ENCODE measurements at places on chromosomes 7 and 10.
A peak's percentile ranks its signal among the peaks of the same experiment; 100 is the strongest.

- no peak for DNase-seq
Observed at GRCh38 chr7:15341817-15342216, 220.0 kb downstream of the AGMO start.

- no peak for DNase-seq
Observed at GRCh38 chr10:20898866-20899535, 1.9 kb upstream of the NEBL start.

DNA sequence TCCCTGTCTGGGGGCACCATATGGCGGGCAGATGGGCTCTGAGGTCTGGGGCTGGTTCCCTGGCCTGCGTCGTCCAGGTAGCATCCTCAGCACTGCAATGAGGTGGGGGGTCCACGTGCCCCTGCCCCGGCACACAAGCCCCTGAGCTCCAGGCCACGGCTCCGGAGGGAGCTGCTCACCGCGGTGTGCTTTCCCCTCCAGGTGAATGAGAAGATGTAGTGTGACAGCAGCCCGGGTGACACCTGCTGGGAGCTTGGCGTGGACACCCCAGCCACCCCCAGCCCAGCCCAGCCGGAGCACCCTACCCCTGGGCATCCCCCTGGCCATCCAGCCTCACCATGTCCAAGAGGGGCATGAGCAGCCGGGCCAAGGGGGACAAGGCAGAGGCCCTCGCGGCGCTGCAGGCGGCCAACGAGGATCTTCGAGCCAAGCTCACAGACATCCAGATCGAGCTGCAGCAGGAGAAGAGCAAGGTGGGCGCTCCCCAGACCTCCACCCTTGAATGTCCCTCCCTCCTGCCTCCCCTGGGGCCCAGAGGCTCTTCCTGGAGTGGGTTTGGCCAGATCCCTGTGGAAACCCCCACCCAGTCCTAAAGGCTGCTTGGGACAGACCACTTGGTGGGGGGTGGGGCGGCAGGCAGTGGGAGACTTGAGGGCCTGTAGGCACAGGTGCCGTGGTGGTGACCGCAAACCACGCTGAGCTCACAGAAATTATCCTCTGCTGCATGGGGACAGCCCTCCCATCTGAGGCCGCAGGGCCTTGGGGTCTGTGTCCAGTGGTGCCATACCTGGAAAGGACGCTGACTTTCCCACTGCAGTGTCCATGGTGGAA, 38.9 kb downstream of the JAKMIP3 start:
- no peak for DNase-seq

DNA sequence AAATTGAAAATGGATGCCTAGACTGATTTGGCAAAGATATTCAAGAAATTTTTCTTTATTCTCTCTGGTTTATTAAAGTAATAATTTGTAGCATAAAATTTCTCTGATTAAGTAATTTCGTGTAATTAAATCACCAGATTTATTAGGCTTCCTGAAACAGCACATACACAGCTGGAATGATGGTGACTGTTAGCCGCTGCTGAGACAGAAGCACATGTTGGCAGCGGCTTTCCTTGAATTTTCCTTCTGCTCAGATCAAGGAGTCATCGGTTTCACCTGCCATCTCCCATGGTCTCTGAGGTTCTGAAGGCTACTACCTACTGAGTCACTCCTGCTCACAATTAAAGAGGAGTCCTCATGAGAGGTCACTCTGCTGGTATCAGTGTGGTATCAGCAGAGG, 101.5 kb downstream of the GFRA1 start:
- DNase-seq, result no peak

GRCh38 chr10:69295027-69295636, 16.8 kb downstream of the HK1 start:
- no peak for DNase-seq

- no peak for DNase-seq
Observed at GRCh38 chr7:2134740-2135139, 98.0 kb downstream of the MAD1L1 start.

DNA sequence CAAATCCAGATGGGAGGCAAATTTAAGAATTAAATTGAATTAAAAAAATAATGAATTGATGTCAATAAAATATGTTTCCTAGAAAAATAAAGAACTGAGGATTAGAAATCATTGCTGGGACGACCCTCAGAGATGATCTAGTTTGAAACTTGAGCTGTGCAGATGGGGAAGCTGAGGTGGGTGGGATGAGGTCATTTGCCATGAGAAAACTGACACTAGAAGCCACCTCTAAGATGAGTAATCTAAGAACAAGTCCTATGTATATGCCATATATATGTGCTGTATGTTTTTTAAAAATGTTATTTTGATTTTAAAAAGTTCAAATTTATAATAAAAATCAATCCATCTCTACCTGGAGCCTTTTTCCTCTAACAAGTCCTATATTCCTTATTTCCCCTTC, 135.7 kb downstream of the RSU1 start:
- no peak for DNase-seq

DNA sequence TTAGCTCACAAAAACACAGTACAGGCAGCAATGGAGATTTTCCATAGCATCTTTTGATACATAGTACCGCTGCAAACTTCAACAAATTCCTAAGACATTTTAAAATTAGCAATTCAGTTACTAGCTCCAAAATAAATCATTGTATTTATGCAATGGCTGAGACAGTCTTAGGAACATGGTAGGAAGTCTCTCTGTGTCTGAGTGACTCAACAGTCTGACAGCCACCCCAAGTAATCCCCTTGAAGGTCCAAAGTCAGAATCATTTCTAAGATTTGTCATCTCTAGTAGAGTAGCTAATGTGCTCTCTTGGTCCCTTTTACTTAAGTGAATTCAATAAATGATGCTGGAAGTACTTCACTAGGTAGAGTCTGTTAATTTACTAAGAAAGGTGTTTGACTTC, 93.8 kb upstream of the NOBOX start:
- no peak for DNase-seq

DNA sequence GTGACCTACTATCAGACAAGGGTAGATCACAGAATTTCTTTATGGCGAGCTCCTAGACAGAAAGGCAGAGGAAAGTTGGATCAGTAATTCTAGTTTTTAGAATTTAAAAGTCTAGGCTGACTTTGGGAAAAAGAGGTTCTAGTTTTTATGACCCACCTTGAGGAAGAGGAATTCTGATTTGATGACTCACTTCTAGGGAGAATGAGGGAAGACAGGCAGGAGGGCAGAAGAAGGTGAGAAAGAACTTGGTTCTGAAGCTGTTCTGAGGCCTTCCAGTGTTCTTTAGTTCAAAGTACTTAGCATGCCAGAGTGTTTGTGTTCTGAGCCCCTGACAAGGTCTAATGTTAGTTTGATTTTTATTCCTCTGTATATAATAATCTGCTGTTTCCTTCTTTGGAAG, 97.2 kb downstream of the PODXL start:
- DNase-seq, result peak; percentile 9

DNA sequence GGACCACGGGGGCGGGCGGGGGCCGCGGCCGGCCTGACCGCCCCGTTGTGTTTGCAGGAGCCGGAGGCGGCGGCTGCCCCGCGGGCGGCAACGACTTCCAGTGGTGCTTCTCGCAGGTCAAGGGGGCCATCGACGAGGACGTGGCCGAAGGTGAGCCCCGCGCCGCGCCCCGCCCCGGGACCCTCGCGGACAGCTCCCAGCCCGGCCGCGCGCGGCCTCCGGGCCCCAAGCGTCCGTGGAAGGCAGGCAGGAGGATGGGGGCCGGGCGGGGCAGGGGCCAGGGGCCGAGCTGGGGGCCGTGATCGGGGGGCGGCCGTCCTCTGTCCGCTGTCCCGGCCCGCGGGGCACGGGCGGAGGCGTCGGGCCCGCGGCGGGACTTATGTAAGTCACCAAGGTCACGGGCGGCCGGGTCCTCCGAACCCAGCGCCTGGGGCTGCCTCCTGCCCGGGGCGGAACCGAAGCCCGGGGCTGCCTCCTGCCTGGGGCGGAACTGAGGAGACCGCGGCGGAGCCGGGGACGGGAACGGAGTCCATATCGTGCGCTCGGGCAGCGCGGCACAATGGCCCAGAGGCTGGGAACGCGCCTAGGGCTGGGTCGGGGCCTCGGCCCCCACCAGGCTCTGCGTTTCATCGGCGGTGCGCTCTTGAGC, 497 bp downstream of the PPP2R2D start:
- DNase-seq, result peak; percentile 57

DNA sequence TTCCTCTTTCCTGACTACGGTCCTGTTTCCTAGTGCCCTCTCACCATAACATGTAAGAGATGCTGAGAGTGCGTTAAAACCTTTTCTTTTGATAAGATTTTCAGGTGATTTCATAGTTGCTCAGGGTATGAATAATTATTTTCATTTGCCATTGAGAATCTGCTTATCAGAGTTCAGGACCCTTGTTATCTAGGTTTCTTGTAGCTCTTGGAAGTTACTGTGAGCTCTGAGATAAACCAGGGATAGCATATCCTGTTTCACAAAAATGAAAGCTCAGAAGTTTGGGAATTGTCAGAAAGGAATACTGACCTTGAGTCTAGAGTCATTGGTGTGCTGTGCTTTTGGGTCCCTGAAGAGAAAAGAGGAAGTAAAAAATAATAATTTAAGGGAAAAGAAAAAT, 76.8 kb upstream of the PRKG1 start:
- no peak for DNase-seq

DNA sequence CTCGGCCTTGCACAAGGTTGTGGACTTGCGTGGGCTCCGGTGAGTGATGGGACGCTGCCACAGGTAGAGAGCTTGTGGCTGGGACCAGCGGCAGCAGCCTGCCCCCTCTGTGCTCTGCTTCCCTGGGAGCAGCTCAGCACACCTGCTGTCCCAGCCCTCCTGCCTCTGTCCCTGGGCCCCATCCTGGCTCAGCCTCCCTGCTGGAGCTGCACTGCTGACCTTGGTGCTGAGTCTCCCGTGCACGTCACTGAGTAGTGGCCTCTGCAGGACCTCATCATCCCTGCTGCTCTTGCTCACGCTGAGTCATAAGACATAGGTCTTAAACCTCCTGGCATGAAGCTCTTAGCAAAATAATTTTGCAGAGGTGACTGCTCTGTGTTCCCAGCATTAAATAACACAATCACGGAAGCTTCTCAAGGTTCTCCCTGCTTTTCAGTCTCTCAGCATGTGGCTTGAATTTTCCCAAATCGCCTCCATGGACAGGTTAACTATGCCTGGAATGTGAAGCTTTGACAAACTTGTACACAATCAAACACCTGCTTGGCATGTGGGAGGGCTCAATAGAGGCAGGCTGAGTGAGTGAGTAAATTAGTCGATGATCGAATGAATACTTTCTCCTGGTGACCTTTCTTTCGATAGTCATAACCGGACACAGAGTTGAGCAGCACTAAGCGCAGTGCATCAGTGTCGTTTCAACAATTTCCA, 63.8 kb upstream of the NPS start:
- DNase-seq, result peak; percentile 47

GRCh38 chr7:6612819-6613218, 2.6 kb upstream of the ZNF853 start:
- DNase-seq, result no peak

- no peak for DNase-seq
Observed at GRCh38 chr10:60615541-60615940, 162.7 kb upstream of the CDK1 start.

- DNase-seq, result no peak
Observed at GRCh38 chr7:96737545-96738050, 28.0 kb upstream of the SEM1 start.

All from ELF-1 (cell line).